ENCODE measurements at places on chromosomes 1 and 21. TPM values are rescaled to one million over a fixed set of nuclear protein-coding genes. Genes with fewer than 3 reads are reported as not detected.

Gene UMODL1
- 2.4 TPM for total RNA-seq

Gene KCNJ9
- total RNA-seq = not detected

Gene ACTA1
- total RNA-seq = not detected

Gene OR2T35
- not detected for total RNA-seq

Gene FBXO2
- total RNA-seq = 0.27 TPM

Gene VSIG8
- not detected for total RNA-seq

Gene LYPD8
- total RNA-seq = 0.54 TPM

Gene SPRR2B
- total RNA-seq = not detected

Gene BARHL2
- not detected for total RNA-seq

Gene CRYAA
- not detected for total RNA-seq

Gene OR6N1
- total RNA-seq = not detected

Gene PAQR6
- 2.2 TPM for total RNA-seq

Gene S100B
- 0.81 TPM for total RNA-seq

Gene HSPG2
- total RNA-seq = 158 TPM

Gene FMO5
- total RNA-seq = 3.8 TPM

Gene FCRL1
- total RNA-seq = 3.2 TPM

Gene SLAMF9
- total RNA-seq = under 0.01 TPM

Gene ESRRG
- not detected for total RNA-seq

Gene PSMA5
- total RNA-seq = 30.7 TPM

Gene DHDDS
- 27.2 TPM for total RNA-seq
